ENCODE measurements at places on chromosomes 1 and 21.

- DNase-seq, result no peak
These were observed 176.3 kb downstream of the DENND1B start for GRCh38 chr1:197598935-197599334.

GRCh38 chr1:244370060-244370637 lies 81.6 kb downstream of the ADSS2 start:
- DNase-seq, result no peak

GRCh38 chr1:111275079-111275478 lies 15.6 kb upstream of the CHIA start:
- no peak for DNase-seq

- no peak for DNase-seq
These were observed 6.7 kb downstream of the C1QTNF12 start for GRCh38 chr1:1239614-1240347.

DNA sequence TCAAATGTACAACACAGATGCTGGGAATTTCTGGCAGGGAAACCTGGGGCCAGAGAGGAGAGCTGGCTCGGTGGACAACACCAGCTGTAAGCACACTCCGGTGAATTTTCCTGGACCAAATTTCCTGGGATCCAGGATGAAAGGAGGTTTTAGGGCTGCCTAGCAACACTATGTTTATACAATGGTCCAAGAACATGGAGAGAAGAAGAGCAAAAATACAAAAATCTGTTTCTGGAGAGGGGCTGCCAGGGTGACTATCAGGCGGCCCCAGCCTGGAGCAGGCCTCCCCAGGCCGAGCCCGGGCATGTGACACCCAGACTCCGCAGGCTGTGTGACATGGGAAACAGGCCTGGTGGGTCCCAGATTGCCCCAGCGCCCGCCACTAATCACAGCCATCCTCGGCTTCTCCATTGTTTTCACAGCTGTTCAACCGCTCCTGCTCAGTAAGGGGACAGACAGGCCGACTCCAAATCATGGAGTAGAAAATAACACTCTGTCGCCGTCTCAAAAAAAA lies 336.0 kb upstream of the NFIA start:
- DNase-seq, result no peak

- no peak for DNase-seq
These were observed 10.2 kb downstream of the PHGDH start for GRCh38 chr1:119721896-119722295.

- DNase-seq, result peak; percentile 1
These were observed 59.6 kb downstream of the CAMK2N1 start for GRCh38 chr1:20426371-20426770.

GRCh38 chr1:25011275-25011674 lies 81.2 kb upstream of the RUNX3 start:
- DNase-seq, result no peak

DNA sequence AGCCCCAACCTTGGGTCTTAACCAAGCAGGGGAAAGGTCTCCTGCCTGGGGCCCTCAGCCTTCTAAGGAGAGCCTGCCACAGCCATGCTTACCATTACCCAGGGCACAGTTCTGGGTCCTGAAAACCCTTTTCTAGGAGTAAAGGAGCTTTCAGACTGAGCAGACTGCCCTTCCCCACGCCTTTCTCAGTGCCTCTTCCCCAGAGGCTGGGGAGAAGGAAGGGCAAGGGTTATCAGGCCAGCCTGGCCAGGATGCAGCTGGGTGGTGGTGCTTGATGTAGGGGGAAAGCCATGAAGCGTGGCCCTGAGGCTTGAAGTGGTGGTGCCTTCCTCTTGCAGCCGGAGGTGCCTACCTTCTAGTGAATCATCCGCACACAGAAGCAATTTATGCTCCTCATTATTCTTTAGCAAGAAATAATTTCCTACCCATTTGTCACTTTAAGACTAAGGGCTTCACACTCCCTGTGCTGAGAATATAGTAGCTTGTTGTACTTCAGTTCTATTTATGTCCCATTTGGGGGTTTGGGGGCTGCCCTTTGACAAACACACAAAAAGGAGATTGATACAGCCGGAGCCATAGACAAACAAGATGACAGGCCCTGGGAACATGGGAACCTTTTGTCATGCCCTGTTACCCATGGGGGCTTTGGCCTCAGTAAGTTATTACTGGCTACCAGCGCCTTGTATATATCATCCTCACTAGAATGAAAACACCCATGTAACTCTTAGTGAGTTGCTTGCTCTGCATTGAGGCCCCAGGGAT lies 40.7 kb downstream of the MAN1C1 start:
- DNase-seq, result no peak

DNA sequence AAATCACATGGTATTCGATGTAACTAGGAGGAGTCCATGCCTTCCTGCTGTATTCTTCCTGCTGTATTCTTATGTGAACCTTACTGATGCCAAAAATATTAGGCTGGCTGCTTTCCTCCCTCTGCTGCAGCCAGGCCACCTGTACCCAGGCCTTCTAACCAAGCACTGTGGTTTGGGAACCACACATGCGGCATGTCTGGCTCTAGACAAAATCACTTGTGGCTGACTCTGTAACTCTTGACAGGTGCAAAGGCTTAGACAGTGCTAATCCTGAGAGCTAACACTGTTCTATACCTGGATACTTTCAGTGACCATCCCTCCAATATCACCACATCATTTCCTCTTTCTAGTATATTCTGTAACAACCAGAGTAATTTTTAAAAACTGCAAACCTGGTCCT lies 67.7 kb downstream of the PCP4 start:
- DNase-seq, result no peak

- DNase-seq, result no peak
These were observed 12.8 kb upstream of the E2F2 start for GRCh38 chr1:23543707-23544443.

DNA sequence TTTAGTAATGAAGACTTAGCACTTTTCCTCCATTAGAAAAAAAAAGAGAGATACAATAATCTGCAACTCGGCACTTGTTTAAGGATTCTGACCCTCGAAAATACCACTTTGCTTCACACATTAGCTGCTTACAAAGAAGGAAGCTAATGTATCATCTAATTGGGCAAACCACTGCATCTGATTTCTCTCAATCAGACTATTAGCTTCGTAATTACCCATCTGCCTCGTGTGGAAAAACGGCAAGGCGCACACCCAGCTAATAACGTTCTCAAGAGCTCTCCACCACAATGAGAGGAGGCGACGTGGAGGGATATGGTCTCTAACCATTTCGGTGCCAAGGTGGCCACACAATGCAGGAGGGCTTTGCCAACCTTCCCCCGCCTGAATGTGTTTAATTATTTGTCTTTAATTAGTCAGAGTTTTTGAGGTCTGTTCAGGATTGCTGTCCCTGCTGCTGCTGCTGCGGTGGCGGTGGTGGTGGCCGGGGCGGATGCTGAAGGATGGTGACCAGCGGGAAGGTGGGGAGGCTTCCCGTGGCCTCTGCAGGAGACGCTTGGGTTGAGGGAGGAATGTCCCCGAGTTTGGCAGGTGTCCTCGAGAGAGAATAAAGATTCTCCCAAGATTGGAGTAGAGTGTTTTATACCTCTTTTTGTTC lies 374.5 kb downstream of the RPS6KC1 start:
- DNase-seq, result peak; percentile 15

DNA sequence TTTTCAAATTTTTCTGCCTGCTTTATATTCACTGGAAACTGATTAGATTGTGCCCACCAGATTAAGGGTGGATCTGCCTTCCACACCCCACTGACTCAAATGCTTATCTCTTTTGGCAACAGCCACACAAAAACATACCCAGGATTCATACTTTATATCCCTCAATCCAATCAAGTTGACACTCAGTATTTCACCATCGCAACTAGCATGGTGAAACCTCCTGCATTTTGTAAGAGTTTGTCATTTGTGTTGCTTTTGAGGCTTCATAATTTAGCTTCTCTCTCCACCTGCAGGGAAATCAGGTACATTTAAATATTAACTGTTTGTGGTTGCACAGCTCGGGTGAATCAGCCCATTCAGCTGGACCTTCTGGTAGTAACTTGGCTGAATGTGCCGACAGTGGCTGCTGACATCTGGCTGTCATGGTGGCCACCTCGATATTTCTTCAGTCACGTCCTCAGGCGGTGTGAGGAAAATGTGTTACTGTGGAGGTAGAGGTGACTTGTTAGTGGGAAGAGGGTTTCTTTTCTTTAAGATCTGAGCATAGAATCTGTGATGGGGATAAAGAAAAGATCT lies 224.0 kb downstream of the PTBP2 start:
- no peak for DNase-seq

DNA sequence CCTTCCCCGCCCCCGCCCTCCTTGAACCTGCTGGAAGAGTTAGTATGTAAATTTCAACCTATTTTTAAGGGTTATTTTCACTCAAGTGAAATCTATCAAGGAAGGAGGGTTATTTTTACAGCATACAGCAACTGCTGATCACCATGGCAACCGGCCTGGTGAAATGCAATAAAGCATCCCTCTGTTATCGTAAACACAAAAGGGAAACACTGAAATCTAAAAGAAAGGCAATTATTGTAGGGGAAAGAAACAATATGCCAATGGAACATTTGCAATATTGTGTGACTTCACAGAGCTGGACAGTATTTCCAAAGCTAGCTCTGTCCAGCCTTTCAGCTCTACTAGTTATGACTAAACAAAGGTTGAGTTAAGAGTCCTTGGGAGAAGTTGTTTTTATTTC lies 588.3 kb upstream of the PBX1 start:
- DNase-seq, result no peak

DNA sequence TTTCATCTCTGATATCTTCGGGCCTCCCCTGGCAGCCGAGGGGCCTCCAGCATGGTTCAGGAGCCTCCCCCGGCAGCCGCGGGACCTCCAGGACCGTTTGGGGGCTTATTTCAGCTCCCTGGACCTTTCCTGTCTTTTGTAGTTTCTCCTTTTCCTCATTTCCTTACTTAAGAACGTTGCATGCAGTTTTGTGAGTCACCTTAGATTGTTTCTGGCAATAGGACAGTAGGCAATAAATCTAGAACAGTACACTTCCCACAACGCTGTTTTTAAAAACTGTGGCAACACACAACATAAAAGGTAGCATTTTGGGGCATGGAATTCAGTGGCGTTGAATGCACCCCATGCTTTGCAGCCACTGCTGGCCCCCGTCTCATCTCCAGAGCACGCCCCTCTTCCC lies 24.4 kb downstream of the FAAP20 start:
- DNase-seq, result no peak

- no peak for DNase-seq
These were observed 12.4 kb upstream of the BCAR3 start for GRCh38 chr1:93694039-93694438.

DNA sequence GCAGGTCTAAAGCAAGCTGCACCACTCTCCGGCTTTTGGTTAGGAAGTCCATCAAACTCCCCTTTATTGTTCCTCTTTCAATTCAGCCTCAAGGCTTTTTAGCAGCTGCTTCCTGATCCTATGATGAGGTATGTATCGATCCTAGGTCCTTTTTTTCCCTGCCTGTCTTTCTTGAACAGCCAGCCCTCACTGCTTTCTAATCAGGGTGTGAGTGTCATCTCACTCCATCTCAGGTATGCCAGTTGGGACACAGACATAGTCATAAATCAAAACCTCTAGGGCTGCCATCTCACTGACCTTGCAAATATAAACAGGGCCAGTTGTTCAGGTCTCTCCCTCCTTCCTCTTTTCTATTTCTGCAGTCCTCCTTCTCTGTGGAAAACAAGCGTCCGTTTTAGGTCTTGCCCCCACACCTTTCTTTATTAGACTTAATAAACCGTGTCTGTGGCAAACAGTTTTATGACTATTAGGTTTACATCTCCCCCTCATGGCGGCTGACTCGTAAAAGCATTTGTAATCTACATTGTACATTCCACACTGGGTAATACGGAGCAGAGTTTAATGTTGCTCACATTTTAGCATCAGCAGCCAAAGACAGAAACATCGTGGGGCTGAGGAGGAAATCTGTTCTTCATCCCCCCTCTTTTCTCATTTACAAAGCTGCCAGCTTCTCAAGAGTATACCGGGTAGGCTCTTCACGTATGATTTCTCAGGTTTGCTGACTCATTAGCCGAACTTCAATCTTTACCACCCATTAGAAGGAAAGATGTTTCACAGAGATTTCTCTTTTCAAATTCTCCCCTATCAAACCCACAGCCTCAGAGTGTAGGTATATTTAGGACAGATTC lies 11.6 kb downstream of the STYXL2 start:
- DNase-seq, result no peak

GRCh38 chr1:85464497-85465098 lies 361 bp downstream of the DDAH1 start:
- peak; percentile 25 for DNase-seq

DNA sequence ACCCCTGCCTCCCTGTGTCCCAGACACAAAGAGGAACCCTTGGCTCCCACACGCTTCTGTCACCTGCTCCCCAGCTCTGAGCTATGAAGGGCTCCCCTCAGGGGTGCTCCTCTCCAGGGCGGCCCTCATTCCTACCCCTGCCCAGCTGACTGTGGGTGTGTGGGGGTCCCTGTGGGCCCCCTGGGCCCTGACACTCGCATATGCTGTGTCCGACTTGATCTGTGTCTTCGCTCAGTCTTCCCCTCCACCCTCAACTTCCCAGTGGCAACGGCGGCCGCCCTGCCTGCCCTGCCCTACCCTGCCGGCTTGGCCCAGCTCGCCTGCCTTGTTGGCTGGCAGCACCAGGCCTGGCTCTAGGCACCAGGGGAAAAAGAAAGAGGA lies 1.2 kb downstream of the KCNQ4 start:
- no peak for DNase-seq

DNA sequence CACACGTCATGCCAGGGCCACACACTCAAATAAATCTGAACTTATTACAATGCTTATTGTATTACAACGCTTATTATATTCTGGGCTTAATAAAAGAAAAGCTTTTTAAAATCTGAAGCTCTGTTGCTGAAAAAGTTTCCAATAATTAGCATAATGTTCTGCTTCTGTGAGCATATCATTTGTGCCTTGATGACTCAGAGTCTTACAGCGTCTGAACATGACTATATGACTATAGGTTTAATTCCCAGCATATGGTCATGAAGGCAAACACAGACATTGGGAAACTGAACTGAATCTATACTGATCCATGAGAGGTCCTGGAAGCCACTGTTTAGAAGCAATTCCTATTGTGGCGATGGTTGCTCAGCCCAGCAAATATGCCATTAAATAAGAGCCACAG lies 66.3 kb downstream of the SIM2 start:
- no peak for DNase-seq

- DNase-seq, result no peak
These were observed 237.1 kb upstream of the PLD5 start for GRCh38 chr1:242761556-242761955.

DNA sequence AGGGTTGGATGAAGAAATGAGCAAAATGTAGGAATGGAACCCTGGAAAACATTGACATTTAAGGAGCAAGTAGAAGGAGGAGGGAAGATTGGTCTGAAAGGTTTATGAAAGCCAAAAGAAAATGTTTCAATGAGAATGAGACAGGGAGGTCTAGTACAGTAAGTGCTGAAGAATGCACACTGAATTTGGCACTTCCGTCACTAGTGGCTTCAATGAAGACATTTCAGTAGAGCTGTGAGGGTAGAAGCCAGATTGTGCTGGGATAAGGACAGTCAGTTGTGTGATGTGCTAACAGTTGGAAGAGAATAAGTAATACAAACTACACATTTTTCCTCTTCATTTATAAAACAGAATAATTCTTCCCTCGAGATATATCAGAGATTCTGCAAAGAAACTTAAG lies 17.1 kb downstream of the THEM4 start:
- no peak for DNase-seq

Data from NCI-H2029 treated with DMSO at 0.1 percent for 48 hours (cell line).